ENCODE measurements at places on chromosomes 11 and 22.
A peak's percentile ranks its signal among the peaks of the same experiment; 100 is the strongest.

DNA sequence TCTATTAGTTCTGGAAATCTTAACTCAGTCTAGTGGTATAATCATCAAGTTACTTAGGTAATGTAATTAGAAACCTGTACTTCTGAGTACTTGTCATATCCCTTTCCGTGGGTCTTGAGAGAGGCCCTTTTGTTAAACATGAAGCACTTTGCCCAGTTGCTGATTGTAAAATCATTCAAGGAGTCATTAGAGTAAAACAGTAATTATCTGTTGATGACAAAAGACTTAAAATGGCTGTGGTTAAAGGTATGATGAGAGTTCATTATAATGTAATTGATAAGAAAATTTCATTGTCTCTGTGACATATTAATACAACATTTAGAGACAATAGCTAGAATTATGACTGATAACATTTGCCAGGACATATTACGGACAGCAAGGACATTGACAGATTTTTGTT is 34.3 kb downstream of the PRR5L start:
- DNase-seq = no peak

DNA sequence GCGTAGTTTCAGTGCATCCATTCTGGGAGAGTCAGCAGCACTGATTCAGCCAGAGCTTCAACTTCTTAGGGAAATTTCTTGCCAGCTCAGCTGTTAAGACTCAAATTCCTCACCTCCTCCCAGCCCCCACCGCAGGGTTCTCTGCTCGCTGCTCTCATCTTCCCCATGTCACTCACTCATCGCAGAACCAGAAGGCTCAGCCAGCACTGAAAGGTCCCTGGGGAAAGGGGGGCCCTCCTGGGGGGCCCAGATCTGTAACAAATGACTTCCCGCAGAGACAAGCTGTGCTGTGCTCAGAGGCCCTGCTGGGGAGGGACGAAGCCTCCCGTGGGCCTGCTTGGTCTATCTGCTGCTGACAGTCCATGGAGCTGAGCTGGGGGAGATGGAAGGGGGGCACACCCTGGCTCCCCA is 220.6 kb downstream of the NTM start:
- DNase-seq = peak; percentile 44

- DNase-seq = no peak
Observed at GRCh38 chr11:69010964-69011623, 2.0 kb downstream of the MRGPRF start.

DNA sequence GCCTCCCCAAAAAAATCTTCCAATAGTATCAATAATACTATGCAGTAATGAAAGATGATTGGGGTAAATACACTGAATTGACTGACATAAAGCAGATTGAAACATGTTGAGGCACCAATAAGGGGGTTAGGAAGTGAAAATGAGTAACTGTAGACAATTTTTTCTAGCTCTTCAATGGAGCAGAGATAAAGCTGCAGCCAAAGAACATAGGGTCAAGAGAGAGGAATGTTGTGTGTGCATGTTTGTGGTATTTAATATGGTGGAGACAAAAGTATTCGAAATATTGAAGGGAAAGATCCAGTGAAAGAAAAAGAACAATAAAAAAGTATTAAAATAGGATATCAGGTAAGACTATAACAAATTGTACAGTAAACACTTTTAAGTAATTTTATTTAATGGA is 450.0 kb upstream of the CCDC179 start:
- no peak for DNase-seq

DNA sequence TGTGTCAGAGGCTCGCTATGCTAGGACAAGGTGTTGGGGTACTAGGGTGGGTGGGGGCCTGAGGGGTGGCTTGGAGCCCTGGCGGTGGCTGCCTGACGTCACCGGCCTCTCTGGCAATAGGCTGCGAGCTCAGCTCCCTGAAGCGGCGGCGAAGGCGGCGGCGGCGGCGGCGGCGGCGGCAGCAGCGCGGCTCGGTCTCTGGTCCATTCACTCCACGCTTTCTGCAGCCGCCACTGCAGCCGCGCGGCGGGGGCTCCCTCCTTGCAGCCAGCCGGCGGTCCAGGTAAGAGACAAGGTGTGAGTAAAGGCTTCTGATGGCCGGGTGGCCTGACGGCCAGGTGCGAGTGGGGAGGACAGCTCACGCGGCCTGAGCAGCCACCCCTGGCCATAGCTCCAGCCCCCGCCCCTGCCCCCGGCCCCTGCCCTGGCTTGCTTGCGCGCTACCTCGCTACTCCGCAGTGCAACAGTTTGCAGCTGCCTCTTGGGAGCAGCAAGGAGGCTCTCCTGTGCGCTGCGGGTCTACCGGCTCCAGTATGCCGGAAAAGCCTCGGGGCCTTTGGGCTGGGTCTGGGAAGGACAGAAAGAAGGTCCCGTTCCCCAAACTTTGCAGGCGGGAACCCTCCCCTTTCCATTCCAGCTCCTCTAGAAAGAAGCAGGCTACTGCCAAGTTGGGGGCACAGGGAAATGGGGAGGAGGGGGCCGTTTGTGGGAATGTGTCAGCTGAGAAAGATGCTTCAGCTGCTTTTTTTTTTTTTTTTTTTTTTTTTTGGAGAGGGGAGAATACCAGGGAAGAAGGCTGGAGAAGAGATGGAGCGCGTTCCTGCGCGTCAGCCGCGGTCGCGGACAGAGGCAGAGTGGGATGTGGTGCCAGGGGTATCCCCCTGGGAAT is at the start of gene C11orf87:
Gene C11orf87 (plus strand): TSS at position 210 of the 889 bp plus-strand sequence. CDS start 1,444 bp downstream, outside the sequence.
- DNase-seq = no peak

DNA sequence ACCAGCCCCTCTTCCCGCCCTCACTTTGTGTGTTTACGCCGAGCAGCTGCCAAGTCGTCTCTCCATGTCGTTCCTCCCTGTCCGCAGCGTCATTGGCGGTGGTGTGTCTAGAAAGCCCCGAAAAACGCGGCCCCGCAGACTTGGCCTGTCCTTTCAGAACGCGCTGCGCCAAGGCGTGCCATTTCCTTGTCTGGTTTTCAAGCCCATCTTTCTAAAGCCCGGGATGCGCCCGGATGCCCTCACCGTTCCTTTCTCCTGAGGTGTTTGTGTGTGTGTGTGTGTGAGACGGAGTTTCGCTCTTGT is 557 bp downstream of the MOV10L1 start:
- no peak for DNase-seq

Data from spinal cord (tissue), 10 donors.